ENCODE measurements at places on chromosomes 1 and 21.

- DNase-seq = no peak
These were observed 13.6 kb downstream of the EVA1C start for GRCh38 chr21:32426066-32426465.

- no peak for DNase-seq
These were observed 1145.3 kb upstream of the B3GALT2 start for GRCh38 chr1:194331758-194332157.

DNA sequence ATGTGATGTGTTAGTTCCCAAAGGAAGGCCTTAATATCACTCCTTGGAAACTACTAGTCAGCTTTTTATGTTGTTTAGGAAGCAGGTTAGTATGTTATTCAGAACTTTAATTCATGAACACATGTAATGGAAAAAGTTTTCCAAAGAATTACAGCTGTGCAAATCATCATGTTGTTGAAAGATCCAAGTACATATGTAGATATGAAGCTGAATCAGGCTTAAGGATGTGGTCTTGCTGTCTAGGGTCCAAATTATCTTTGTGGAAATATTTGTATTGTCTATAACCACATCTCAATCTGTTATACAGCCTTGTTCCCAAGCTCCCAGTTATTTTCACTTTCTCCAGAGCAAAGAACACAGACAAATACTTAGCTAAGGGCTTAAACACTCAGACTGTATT lies 231.6 kb downstream of the TPR start:
- DNase-seq = no peak

- DNase-seq = no peak
These were observed 37.5 kb downstream of the XCL2 start for GRCh38 chr1:168506204-168506819.

GRCh38 chr1:211643324-211644212 lies 31.9 kb downstream of the NEK2 start:
- DNase-seq = peak; percentile 35

GRCh38 chr1:153550827-153551500 lies 1.9 kb upstream of the S100A3 start:
- DNase-seq = no peak

- peak; percentile 60 for DNase-seq
These were observed 177.7 kb upstream of the EDN2 start for GRCh38 chr1:41662061-41662764.

- no peak for DNase-seq
These were observed 5.7 kb upstream of the COL6A2 start for GRCh38 chr21:46092026-46092764.

DNA sequence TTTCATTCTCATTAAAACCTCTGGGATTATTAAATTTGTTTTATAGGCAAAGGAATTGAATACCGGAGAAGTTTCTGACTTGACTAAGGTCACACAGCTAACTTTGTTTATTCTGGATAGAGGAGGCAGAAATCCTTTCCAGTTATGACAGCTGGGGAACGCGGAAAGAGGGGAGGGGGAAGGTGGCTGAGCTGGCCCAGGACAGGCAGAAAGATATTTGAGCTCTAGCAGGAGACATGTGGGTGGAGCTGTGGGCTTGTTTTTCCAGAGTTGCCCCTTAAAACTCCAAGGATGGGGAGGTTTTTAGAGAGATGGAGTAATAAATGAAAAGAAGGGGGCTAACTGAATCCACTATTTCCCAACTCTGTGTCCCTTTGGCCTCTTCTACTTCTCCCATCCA lies 27.8 kb downstream of the FOXD2 start:
- no peak for DNase-seq

Measured in brain (organoid and tissue), 16 donors.